Stimulated activated CD4-positive, alpha-beta T cell treated with anti-CD3 and anti-CD28 coated beads, Interleukin-1b, Interleukin-23, amount 100 ng/mL, for 1 hour (primary cell): ENCODE measurements at places on chromosomes 13 and 19.

GRCh38 chr19:30695171-30695875 is 323.1 kb downstream of the ZNF536 start:
- no peak for DNase-seq

- no peak for DNase-seq
Observed at GRCh38 chr19:5130371-5131030, 161.6 kb downstream of the KDM4B start.

DNA sequence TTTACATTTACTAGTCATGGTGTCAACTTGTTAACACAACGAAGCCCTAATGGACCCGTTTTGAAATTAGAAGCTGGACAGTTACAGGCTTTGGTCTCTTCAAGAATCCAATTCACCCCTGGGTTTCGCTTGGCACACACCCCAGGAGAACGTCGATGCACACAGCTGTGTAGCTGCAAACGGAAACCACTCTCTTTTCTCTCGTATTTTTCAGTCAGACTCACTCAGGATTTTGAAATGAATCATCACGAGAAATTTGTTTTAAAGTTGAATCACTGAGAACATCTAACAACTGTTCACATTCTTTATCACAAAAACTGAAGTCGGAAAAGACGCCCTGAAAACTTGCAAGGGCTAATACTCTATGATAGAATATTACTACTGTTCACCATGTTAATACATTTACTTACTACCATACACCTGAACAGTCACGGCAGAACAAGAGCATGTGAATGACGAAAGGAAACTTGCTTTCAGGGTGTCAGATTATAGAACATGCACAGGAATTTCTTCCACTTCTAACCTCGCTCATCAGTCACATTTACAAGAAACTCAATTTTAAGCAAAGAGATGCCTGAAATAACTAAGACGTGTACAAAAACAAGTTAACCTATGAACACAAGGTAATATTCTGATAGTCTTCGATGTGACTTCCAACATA is 4.7 kb downstream of the PNMA8A start:
- no peak for DNase-seq

GRCh38 chr19:11418549-11419506 is at the start of gene RGL3:
TSS of gene RGL3 (minus strand) at chr19:11419314. CDS start at chr19:11419278, 36 bp downstream.
- DNase-seq = no peak

DNA sequence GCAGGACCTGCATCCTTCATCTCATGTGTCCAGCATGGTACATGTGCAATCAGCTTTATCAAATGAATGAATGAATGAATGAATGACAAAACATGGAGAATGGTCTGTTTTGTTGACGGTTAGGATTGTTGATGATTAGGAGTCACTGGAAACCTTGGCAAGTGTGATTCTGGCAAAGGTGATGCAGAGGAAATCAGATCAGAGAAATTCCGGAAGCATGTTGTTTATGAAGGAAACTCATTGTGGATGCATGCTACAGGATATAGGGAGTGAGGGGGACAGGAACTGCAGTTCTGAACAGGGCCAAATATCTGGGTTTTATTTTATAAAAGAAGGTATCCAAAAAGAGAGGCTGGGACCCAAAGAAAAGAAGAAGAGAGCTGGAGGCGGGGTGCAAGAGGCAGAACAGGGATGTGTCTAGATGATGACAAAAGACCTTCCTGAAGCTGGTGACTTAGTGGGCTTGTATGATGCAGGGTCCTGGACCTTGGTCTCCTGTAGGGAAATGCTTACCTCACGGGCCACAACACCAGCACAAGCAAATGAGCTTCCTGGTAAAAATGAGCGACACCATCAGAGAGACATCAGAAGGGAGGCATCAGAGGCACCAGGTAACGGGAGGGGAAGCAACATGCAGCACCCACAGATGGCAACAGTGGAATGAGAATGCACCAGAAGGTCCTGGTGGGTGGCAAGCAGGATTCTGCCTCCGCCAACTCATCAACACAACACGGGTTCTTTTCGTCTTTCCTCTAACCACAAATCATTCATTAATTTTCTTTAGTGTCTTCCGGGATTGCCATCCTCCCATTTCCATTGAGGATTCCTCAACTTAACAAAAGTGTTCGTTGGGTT is 159.6 kb downstream of the FOXO1 start:
- DNase-seq = no peak

GRCh38 chr13:103210348-103210747 is 144.1 kb upstream of the SLC10A2 start:
- no peak for DNase-seq

- no peak for DNase-seq
Observed at GRCh38 chr13:114112826-114113322, 19.5 kb downstream of the RASA3 start.

DNA sequence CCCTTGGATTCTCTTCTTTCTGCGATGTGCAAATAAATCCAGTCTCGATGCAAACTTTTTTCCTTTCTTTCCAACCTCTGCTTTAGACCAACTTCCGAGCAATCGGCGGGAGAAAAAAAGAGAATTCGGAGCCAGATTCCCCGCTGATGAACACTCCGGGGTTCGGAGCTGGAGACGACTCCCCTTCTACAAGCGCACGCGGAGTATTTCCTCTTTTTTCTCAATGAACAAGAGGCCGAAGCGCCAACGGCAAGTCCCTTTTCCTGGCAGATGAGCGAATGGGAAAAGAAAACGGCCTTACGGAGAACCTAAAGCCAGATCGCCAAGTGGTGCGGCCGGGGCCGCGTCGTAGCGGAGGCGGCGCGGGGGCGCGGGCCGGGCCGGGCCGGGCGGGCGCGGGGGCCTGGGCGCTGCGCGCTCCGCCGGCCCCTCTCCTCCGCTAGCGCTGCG is 250 bp downstream of the SPRY2 start:
- no peak for DNase-seq

DNA sequence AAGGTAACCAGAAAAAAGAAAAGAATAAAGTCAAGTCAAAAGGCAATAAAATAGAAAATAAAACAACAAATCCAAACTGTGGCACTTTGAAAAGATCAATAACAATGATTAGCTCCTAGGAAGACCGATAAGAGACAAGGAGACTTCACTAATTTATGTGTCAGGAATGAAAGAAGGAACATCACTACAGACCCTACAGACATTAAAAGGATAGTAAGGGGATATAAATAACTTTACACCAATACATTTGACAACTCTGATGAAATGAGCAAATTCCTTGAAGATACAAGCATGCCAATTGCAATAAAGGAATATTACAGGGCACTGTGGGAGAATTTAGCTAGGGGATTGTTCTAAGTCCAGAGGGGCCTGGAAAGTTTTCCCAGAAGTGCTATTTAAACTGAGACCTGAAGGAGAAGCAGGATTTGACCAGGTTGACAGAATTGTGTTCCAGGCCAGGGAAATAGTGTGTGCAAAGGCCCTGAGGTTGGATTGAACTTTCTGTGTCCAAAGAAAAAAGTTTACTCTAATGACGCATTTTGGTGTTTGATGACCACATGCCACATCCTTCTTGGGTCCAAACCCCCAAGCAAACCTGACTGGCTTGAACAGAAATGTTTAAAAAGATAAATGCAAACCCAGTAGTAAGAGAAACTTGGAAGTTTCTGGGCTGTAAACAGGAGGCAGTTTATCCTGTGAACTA is 1.6 kb upstream of the C19orf38 start:
- DNase-seq = no peak

GRCh38 chr13:44415815-44416214 is 42.2 kb downstream of the SERP2 start:
- DNase-seq = no peak

DNA sequence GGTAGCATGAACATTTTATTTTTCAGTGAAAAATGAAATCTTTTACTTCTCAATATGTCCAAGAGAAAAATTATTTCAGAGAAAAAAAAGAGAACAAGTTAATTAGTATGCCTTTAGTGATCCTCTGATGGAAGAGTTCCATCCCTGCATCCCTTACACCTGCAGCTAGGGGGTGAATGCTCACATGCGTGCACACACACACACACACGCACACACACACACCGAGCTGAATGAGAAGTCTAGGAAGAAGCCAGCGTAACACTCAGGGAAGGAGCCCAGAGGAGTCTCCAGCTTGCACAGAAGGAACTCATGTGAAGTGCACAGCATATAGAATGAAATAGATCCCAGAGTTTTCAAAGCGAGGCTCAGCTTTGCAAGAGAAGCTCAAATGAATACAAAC is 510.5 kb downstream of the IRS2 start:
- no peak for DNase-seq

GRCh38 chr13:97273341-97273831 is 51.3 kb downstream of the MBNL2 start:
- no peak for DNase-seq

- no peak for DNase-seq
Observed at GRCh38 chr13:64417581-64417980, 2812.6 kb downstream of the PCDH9 start.

DNA sequence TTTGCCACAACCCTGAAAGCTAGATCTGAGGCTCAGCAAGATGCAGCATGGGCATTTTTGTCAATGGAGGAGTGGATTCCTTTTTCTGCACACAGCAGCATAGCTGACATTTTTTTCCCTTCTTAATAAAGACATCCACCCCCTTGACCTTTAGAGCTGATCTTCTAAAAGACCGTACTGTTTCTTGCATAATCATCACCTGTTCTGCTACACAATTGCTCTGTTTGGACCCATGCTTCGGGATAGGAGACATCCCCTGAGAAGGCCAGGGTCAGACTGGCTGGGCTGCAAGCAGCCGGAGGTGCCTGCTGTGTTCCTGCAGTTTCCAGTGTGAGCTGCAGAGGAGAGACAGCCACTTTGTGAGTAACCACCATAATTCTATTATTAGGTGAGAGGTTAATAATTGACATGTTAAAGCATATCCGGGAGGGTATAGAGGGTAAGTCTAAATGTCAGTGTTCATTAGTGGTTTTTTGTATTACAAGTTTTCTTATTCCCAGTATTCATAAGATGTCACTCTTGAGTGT is 108.5 kb upstream of the C1QTNF9B start:
- DNase-seq = no peak

DNA sequence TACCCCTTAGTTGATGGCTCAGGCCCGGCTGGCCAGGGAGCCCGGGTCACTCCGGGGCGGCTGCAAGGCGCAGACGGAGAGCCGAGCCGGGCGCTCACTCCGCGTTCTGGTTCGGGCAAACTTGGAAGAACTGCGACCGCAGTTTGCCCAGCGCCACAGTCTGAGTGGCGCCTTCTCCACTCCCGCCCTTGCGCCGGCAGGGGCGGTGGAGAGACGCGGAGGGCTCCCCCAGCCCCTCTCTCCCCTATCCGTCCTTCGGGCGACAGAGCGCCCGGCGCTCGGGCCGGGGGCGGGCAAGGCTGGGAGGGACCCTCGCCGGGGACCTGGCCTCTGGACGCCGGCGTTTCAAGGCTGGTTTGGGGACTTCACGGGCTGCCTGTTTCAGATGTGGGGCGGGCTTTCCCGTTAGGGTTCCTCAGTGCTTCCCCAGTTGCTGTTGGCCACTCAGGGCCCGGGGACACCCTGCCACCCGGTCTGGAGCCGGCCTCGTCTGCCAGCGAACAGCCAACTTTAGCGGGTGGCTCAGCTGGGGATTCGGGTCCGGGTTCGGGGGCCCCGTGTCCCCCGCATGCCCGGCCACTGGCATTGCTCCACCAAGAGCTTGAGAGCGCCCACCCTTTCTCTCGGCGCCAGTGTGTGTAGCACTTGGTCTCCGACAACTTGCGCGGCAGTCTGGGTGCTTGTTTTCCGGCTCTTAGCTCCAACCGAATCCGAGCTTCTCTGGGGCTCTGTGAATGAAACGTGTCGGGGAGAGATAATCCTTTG is 1.5 kb downstream of the GPC6 start:
- no peak for DNase-seq

DNA sequence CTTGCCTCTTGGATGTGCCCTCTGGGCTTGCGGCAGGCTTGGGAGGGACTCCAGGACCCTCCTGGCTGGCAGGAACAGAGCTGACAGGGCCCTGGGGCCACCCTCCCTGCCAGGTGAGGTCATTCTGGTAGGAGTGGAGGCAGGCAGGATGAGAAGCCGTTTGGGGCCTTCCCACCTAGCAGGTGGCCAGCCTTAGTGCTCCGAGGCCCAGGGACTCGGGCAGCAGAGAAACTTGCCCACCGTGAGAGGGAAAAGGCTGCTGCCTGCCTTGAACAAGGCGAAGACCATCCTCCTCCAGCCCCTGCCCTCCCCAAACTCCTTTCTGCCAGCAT is 8.5 kb downstream of the RFX1 start:
- DNase-seq = no peak

DNA sequence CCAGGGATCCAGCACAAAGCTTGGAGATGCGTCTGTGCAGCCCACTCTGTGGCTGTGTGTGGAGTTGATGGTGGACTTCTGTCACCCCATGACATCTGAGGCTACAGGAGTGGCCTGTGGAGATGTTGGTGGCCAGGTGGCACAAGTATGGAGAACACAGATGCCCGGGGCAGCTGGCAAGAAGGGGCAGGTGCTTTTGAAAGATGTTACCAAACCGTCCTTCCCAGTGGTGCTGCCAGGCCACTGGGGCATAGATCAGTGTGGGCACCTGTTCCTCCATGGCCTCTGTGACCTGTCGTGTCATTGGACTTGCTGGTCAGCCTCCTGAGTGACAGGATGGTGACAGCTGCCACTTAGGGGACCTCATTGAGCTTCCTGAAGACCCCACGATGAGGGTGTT is 36.2 kb downstream of the KDM4B start:
- DNase-seq = no peak

DNA sequence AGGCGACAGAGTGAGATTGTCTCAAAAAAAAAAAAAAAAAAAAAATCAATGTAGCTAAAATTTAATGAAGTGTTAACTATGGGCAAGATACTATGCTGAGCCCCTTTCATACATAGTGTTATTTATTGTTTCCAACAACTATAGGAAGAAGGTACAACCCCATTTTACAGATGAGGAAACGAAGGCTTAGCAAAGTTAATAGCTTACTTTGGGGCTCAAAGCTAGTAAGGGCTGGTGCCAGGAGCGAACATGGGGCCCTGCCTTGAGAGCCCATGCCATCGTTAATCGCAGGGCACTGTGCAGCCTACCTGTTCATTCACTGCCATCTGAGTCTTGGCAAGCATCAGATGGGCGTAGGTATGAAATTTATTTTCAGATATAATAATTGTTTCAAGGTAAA is 1.9 kb upstream of the FRY start:
- no peak for DNase-seq

GRCh38 chr13:70527599-70527998 is 419.3 kb upstream of the KLHL1 start:
- no peak for DNase-seq

GRCh38 chr19:12789098-12789903 is 2.0 kb upstream of the JUNB start:
- no peak for DNase-seq

- no peak for DNase-seq
Observed at GRCh38 chr13:98280176-98280510, 103.1 kb upstream of the RNF113B start.

GRCh38 chr13:55160867-55161266 is 1979.9 kb upstream of the PRR20A start:
- DNase-seq = no peak

GRCh38 chr13:47420020-47420419 is 523.2 kb upstream of the HTR2A start:
- no peak for DNase-seq

DNA sequence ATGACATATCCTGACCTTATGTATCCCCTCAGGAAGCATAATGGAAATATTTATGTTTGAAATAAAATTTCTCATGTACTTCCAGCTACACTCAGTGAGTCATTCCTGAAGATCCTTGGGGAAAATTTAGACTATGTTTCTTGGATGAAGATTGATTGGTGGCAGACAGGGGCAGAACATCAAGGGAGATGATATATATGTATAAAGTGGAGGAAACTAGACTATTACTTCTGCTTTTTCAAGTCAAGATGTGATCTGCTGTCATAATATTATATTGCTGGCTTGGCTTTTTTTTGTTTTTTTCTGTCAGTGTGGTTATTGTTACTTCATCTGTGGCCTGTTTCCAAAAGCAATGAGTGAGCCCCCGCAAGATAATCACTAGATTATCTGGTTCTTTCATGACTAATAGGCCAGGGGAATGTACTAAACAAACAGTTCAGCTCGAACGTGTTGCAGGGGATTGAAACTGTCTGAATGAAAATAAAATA is 87.2 kb upstream of the TNFSF11 start:
- DNase-seq = no peak
